ENCODE measurements at places on chromosomes 7 and 10.

DNA sequence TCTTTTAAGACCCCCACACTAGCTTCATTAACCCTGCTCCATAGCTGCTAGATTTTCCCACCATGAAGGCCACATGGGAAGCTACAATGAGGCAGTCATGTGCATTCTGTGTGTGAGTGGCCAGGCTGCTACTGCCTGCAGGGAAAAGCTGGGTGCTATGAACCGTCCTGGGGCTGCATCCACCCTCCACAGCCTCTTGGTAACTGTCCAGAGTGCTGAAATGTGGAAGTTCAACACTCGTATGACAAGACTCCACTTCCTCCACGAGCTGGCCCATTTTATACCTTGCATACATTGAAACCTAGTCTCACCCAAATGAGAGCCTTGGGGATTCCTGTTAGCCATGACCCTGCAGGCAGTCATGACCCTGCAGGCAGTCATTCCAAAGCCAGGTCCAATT is 59.4 kb downstream of the CUZD1 start:
- peak; percentile 94 for DNase-seq

GRCh38 chr7:34247468-34247867 is 342.1 kb downstream of the BMPER start:
- DNase-seq = no peak

DNA sequence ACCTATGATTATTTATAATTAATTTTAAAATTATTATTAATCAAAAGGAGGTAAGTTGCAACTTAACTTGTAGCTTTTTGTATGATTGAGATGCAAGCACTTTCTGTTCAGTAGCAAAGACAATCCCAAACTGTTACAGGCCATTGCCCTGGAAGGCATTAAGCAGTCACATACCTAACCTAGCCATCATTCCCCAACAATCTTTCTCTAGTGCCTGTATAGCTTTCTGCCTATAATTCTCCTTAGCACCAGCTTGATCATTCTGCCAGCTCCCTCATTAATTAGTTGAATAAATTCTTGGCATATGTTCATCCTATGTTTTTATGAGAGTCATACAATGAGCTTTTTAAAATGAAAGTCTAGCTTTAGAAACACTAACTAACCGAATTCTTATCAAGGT is 178.9 kb upstream of the TMEM106B start:
- DNase-seq = peak; percentile 7

DNA sequence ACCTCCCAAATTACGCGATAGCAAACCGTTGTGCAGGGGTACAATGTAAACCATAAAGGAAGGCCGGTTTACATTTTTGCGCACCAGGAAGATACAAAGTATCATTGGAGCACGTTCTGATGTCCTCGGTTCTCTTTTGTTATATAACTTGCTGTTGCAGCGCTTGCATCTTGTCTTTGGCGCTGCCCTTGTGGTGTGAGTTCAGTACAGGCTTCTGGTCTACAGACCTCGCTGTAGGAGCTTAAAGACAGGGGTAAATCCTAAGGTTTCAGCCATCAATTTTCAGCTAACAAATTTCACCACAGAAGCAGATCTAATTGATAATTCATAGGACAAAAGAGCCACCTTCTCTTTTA is 1.5 kb upstream of the MKX start:
- peak; percentile 30 for DNase-seq

DNA sequence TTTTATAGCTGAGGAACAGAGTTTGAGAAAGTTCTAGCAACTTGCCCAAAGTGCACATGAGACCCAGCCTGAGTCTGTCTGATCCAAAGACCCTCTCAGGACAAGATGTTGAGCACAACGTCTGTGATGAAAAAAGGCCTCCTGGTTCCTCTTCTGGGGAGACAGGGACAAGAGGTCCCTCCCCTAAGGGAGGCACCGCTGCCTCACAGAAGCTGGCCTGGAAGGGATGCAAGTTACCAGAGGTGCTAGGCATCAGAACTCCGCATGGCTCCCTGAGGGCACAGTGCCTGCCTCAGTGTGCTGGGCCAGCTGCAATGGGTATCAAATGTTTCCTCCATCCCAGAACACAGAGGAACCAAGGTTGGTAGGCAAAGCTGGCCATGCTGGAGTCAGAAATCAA is 302.4 kb downstream of the GRID1 start:
- no peak for DNase-seq

DNA sequence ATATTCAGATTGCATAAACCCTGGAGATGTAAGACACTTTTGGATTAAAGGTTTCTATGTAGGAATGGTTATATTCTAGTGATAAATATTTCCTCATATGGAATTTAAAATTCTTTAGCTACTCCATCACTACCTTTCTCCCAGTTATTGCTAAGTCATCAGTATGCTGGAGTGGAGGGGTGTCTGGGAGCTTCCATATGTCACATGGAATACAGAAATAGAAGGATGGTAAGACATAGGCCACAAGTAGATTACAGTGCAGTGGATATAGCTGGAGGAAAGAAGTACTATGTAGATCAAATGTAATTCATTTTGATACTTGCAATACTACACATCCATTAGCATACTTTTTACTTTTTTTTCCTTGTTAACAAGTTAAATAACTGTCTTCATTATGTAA is 428.4 kb downstream of the ARL4A start:
- no peak for DNase-seq
